Globus pallidus (tissue), 1 donor: ENCODE measurements at places on chromosomes 5 and 9.

- no peak for DNase-seq
Observed at GRCh38 chr5:163913548-163913947, 408.1 kb downstream of the MAT2B start.

GRCh38 chr9:13570068-13570974 is 290.8 kb upstream of the MPDZ start:
- no peak for DNase-seq

DNA sequence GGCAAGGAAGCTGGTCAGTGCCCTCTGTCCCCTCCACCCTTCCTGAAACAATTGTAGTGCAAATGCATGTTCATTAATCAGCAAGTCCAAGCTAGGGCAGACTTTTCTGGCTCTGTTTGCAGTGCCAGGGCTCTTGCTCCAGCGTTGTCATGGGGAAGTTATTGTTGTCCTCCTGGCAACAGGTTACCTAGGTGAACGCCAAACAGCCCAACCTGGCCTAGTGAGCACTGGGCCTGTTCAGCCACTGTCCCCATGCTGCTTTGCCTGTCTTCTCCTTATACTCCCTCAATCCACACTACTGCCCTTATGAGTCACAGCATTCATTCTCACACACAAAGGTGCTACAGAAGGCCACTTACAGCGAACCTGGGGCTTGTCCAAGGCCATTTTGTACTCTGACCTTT is 34.5 kb upstream of the GLIS3 start:
- DNase-seq: peak; percentile 62

DNA sequence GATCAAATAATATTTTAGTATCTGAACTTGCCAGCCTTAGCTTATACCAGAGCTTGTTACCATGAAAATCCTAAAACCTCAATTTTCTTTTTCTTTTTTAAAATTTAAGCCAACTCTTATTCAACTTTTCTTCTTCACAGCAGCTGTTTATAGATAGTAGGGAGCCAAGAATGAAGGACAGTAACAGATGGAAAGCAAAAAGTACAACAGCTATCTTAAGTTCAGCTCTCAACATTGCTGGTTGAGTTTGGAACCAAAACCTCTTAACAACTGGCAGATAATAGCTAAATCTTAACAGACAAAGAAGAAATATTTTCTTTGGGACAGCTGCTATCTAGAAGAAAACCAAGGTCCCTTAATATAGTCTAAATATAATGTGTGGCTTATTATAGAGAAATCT is 74.7 kb downstream of the PJA2 start:
- DNase-seq: no peak

DNA sequence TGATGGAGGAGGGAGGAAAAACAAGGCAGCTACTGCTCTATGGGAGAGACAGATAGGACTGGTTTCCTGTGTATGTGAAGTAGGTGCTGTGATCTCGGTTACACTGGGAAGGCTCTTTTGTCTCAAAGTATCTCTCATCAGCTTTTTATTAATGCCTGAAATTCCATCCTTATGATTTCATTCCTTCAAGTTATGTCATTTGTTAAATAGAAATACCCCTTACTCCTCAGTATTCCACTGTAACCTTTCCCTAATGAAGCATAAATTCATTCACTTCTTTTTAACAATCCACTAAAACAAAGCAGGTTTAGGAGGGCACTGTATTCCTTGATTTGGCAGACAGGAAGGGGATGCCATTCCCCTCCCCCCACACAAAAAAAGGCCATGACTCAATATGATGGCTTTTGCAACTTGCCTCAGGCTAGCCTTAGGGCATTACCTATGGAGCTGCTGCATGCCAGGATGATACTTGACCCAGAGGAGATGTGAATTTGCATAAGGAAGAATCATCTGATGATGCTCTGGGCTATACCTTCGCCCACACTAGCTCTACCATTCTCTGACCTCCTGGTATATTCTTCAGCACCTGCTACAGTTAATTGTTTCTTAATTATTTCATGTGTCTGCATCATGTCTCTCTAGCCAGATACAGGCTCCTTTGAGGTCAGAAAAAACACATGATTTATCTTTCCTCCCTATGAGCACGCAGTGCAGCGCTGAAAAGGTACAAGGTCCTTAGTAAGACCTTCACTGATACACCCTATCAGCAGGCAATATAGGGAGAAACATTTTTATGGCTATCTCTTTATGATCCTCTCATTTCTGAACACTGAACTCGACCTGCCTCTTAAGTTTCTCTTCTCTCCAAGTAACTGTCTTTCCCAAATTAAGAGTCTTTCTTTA is 26.3 kb downstream of the NR3C1 start:
- DNase-seq: no peak

DNA sequence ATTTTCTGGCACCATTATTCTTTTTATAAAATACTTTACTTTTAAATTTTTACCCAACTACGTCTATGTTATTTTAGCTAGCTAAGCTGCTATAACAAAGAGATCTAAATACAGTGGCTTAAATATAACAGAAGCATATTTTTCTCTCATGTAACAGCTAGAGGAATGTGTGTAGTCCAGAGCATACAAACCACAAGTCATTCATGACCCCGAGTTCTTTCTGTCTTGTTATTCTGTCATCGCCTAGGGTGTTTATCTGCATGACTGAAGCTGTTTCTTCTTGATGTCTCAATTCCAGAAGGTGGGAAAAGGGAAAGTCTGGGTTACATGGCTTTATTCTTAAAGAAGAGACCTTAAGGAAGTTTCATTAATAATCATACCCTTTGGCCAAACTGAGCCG is 136.9 kb upstream of the RFX3 start:
- DNase-seq: no peak

- no peak for DNase-seq
Observed at GRCh38 chr5:68778484-68778883, 315.3 kb upstream of the SLC30A5 start.

- DNase-seq: no peak
Observed at GRCh38 chr5:1176473-1177391, 24.7 kb upstream of the SLC6A19 start.

DNA sequence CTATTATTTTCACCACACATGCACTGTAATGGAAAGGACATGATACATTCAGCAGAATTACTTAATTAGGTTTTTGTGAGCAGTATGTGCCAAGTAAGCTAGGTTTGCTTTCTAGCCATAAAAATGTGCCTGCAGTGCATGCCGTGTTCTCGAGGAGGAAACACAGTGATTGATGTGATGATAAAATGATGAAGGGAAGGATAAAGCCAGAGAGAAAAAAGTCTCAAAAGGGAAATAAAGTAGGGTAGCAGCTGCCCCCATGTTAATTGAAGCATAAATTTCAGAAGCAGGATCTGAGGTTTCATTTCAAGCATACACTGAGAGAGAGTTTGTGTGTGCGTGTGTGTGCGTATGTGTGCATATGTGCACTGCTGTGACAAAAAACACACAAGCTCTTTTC is 714.2 kb upstream of the C9orf72 start:
- DNase-seq: no peak

DNA sequence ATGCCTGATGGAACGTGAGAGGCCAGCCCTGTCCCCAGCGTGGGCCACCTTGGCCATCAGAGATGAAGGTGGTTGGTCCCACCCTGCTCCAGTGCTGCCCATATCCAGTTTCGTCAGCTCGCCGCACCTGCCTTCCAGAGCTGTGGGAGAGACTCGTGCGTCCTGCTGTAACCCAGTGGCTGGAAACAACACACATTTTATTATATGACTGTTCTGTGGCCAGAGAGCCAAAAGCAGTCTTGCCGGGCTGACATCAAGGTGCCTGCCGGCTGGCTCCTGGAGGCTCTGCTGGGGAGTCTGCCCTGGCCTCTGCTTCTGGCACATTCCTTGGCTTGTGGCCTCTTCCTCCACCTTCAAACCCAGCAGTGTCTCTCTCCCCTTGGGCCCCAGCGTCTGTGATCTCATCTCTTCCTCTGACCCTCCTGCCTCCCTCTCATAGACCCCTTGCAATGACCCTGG is 94.7 kb downstream of the RXRA start:
- no peak for DNase-seq

DNA sequence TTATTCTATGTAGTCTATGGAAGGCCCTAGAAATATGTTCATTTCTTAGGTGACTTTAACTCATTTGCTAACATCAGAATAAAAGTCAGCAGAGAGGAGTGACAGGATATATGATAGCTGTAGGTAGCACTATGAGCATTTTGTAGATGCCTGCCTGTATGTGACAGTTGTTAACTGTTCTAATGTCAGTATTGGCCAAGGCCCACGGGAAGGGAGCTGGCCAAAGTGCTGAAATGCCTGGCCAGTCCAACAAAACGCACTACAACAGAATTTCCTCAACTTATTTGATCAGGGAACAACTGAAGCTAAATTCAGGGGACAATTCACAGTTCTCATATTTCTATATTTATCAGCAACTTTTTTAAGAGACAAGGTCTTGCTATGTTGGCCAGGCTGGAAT is 20.8 kb downstream of the SV2C start:
- DNase-seq: no peak

GRCh38 chr9:112258106-112258505 is 75.3 kb downstream of the PTBP3 start:
- DNase-seq: no peak

DNA sequence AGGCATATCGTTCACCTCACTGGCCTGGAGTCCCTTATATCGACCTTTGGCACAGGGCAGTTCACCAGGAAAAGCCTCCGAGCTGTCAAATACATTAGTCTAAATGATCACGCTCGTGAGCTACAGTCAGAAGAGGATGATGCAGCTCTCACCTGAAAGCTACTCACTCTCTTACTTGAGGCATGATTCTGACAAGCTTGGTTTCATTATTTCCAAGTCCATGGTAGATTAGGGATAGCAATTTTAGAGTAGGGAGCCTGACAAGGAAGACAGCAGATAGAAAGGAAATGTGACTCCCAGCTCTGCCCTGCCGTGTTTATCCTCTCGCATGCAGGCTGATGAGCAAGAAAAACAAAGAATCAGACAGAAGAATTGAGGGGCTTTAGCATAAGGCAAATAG is 98.0 kb upstream of the MAP1B start:
- DNase-seq: no peak

GRCh38 chr9:38154501-38155421 is 85.7 kb upstream of the SHB start:
- no peak for DNase-seq

DNA sequence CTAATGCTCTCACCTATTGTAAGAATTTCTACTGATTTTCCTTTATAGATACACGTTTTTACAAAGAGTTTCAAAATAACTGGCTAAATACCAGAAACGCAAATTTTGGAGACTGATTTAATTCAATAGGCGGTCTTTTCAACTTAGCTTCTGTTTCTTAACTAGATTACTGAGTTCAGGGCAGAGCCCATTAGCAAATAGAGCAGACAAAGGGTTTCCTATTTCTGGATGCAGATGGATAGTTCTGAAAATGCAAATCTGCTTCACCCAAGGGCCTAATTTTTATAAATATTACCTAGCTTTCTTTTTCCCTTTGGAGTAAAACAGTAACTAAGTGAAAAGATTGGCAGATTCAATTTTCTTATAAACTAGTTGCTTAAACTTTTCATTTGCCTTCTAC is 13.6 kb upstream of the KIAA1958 start:
- DNase-seq: no peak

- peak; percentile 63 for DNase-seq
Observed at GRCh38 chr5:77993141-77993854, 217.2 kb upstream of the TBCA start.

DNA sequence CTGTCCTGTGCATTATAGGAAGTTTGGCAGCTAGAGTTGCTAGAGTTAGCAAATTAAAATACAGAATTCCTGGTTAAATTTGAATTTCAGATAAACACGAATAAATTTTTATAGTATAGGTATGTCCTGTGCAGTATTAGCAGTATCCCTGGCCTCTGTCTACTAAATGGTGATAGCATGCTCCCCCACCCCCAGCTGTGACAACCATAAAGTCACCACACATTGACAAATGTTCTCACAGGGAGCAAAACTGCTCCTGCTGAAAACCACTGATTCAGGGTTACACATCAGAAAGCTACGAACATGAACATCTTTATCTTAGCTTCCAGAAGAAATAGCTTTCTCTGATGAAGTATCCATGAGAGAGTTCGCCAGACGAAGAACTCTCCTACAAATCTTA is 91.8 kb upstream of the CCDC112 start:
- DNase-seq: no peak

DNA sequence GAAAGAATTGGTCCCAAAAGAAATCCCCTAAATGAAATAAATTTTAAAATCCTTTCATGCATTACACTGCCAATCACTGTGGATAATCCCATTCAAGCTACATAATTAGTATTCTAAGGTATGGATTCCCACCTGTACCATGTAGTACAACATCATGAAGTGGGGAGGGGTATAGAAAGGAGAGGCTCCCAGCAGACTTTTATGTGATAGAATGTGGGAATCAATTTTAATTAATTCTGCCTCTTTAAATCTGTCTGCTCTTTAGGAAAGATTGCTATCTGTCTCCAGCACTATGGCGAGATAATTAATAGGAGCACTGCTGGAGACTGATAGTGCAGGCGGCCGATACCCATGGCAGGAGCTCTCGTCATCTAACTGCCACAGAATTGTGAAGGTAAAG is 95.4 kb downstream of the CDH12 start:
- no peak for DNase-seq
